IPS DF 6.9 (cell line): ENCODE measurements at places on chromosomes 12 and 14.

GRCh38 chr14:34426313-34427295 is 35.4 kb downstream of the SPTSSA start:
- DNase-seq, result no peak

DNA sequence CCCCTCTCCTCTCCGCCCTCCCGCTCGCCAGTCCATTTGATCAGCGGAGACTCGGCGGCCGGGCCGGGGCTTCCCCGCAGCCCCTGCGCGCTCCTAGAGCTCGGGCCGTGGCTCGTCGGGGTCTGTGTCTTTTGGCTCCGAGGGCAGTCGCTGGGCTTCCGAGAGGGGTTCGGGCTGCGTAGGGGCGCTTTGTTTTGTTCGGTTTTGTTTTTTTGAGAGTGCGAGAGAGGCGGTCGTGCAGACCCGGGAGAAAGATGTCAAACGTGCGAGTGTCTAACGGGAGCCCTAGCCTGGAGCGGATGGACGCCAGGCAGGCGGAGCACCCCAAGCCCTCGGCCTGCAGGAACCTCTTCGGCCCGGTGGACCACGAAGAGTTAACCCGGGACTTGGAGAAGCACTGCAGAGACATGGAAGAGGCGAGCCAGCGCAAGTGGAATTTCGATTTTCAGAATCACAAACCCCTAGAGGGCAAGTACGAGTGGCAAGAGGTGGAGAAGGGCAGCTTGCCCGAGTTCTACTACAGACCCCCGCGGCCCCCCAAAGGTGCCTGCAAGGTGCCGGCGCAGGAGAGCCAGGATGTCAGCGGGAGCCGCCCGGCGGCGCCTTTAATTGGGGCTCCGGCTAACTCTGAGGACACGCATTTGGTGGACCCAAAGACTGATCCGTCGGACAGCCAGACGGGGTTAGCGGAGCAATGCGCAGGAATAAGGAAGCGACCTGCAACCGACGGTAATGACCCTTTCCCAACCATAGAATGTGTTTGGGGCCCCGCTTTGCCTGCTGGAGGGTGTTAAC is 615 bp downstream of the CDKN1B start:
- DNase-seq, result no peak

- no peak for DNase-seq
Measured at GRCh38 chr14:95527387-95528002, 7.4 kb upstream of the GLRX5 start.

- DNase-seq, result no peak
Measured at GRCh38 chr12:753611-754472, 1.5 kb downstream of the WNK1 start.

DNA sequence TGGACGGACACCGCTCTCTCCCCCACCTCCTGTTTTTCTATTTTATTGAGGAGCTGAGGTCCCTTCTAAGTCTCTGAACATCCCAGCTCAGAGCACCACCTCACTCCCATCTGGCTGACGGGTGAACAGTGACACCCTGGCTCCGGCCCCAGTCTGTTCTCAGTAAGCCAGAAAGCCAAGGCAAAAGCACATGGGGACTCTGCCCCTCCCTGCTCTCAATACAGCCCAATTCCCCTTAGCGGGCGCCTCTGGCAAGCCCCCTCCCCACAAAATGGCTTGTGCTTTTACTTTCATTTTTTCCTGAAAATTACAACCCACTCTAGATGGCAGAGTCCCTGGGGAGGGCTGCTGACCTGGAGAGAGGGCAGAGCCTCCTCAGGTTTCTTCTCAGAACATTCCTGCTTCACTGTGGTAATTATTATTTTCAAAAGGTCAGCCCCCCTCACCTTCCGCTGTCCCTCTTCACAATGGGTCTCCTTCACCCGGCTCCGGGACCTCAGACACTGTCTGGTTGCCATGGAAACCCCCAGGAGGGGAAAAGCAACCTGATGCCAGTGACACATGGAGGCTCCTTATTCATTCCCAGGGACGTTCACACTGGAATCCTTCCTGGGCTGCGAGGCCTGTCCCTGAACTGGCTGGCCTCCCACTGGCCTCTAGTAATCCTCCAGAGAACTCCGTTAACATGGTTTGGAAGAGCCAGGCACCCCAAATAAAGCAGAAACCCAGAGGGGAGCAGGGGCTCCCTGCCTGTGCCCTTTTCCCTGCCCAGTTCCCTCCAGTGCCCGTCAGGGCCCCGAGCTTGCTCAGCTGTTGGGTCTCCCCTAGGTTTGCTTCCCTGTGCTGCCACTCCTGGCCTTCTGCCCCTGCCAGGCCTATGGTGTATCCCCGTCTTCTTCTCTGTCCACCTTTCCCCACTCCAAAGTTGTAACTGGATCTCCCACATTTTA is 15.9 kb downstream of the COL2A1 start:
- DNase-seq, result no peak

GRCh38 chr14:50798048-50798421 is 32.9 kb downstream of the NIN start:
- DNase-seq, result no peak

- no peak for DNase-seq
Measured at GRCh38 chr12:119913536-119914330, 36.6 kb upstream of the CIT start.

DNA sequence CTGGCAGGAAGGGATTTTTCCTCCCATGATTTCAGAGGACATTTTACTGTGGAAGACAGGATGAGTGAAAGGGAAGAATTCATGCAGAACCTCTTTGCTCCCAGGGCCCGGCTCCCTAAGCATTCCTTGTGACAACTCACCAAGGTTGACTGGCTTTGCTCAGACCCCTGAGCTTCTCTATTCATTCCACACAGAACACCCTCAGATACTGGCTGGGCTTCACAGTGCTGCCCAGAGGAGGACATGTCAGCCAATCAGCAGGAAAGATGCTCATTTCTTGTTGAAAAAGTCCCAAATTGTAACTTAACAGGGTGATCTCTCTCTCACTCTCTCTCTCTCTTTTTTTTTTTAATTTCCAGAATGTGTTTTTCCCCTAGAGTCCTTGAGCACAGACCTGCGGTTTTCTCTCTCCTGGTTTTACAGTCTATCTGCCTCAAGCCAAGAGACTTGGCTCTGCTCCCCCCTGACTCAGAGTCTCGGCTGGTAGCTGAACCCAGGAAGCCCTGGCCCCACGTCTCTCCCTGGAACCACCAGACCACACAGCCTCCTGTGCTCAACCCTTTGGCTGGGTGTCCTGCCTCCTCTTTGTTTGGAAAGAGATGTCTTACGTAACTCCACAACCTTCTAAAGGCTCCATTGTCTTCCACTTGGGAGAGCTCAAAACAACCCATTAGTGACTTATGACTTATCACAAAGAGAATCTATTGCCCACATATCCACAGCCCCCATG is 43.9 kb downstream of the SSPN start:
- no peak for DNase-seq

GRCh38 chr12:18811273-18811672 is 73.4 kb downstream of the CAPZA3 start:
- no peak for DNase-seq

GRCh38 chr12:61044766-61045165 is 1215.4 kb upstream of the USP15 start:
- DNase-seq, result no peak

DNA sequence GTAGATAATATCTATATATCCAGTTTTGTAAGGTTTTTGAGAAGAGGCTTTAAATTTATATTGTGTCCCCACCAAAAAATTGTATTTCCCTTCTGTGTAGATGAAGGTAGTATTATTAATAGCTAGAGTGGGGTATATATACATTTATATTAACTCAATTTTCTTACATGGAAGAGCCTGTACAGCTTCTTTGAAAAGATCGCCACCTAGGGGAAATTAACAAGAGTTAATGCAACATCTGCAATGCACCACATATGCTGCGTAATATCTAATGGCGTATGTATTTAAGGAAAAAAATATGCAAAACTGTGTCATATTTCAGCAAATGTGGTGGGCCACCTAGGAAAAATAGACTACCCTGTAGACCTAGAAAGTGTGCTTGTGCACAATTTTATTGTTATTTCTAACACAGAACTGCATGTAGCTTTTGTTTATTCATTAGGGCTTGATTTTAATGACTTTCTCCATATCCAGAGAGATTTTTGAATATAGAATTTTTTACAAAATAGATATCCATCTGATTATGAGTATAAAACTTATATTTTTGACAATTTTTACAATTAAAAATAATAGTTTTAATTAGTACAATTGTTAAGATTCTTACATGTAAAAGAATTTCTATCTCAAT is 14.0 kb downstream of the CCER1 start:
- DNase-seq, result no peak

- no peak for DNase-seq
Measured at GRCh38 chr14:103721334-103722120, 5.9 kb downstream of the ZFYVE21 start.
